SK-N-DZ (cell line): ENCODE measurements at places on chromosomes 4 and X.
A peak's percentile ranks its signal among the peaks of the same experiment; 100 is the strongest.

- DNase-seq, result no peak
These were observed 3.7 kb upstream of the IGFBP7 start for GRCh38 chr4:57113870-57114269.

- DNase-seq, result no peak
These were observed 62.9 kb upstream of the HOPX start for GRCh38 chr4:56744030-56744429.

GRCh38 chr4:70637239-70637913 lies 8.8 kb downstream of the ENAM start:
- DNase-seq, result no peak

GRCh38 chr4:57639561-57640382 lies 529.6 kb upstream of the IGFBP7 start:
- no peak for DNase-seq

DNA sequence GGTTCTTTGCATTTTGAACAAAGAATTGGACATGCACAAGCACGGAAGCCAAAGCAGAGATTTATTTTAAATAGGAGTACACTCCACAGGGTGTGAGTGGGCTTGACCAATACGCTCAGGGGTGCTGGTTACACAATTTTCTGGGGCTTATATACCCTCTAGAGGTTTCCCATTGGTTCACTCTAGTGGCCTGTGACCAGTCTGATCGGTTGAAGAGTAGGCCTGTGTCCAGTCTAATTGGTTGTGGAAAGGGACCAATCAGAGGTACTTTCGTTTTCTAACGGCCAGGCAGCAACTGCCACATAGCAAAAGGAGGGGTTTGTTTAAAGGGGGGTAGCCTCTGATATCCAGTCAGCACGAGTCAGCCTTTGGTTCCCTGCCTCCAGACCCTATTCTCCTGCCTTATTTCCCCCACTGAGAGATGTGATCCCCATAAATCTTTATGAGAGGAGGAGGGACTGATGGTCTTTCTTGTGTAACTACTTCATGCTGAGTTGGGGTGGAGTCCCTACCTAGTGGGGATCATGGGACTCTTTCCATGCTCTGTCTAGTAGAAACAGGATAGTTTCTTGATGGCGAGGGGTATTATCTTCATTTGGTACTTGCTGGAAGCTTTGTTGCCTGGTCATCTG lies 11.3 kb upstream of the AREG start:
- DNase-seq, result no peak

- DNase-seq, result no peak
These were observed 45.2 kb downstream of the CXCL13 start for GRCh38 chr4:77650787-77651186.

DNA sequence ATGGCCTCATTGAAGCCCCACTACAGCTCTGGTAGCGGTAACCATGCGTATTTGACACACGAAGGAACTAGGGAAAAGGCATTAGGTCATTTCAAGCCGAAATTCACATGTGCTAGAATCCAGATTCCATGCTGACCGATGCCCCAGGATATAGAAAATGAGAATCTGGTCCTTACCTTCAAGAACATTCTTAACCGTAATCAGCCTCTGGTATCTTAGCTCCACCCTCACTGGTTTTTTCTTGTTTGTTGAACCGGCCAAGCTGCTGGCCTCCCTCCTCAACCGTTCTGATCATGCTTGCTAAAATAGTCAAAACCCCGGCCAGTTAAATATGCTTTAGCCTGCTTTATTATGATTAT lies 876 bp downstream of the HPRT1 start:
- peak; percentile 9 for DNase-seq

DNA sequence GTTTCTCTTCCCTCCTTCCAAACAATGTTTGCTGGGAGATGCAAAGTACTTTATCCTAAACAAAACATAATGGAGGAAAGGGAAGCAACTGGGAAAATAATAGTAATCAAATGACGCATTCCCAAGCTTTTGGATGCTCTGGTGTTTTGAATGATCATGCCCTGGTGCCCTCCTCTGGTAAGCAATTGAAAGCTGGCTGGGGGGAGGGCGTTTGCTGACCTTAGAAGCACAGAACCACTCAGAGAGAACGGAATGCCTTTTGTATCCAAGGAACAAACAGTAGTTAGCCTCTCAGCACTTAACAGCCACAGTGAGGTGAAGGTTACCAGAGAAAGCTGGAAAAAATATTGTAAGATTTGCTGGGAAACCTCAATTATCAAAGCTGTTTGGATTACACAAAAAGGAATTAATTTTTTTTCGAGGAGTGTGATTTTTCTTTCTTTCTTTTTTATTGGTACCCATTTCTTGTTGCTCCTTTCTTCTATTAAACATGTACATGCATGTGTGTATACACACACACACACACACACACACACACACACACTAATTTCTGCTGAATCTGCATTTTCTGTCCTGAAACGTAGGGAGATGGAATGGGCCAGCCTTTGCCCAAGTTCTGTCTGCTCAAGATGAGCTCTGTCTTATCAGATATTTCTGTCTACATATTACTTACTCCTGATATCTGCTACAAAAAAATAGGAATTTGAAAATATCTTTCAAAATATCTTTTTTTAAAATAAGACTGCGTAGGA lies 155.8 kb upstream of the IGFBP7 start:
- no peak for DNase-seq

DNA sequence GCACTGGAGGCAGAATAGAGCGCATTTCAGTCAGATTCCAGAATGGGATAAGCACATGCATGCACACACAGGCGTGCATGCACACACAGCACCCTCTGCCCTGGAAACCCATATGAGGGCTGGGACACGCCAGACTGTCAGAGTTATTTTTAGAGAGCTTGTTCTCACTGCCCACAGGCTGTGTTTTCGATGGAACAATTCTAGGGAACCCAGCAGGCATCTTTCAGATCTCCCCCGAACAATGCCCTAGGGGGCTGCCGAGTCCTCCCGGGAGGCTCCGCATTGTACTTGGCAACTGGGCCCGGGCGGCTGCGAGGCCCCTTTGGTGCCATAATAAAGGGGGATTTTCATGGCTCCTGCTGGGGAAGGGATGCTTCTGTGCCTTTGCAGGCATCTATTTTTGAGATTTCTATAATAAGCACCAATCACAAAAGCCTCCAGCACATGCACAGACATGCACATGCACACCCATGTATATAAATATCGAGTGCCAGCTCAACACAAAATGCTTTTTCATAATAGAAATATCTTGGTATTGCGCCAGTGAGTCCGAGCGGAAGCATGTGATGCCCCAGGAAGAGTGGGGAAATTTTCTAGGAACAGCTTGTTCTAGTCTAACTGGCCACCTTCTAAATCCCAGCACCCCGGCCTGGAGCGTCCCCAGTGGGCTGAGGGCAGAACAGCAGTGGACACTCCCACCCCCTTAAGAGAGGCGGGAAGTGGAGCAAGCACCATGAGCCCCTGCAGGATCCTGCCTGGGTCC lies 88.5 kb downstream of the PHKA2 start:
- DNase-seq, result no peak

DNA sequence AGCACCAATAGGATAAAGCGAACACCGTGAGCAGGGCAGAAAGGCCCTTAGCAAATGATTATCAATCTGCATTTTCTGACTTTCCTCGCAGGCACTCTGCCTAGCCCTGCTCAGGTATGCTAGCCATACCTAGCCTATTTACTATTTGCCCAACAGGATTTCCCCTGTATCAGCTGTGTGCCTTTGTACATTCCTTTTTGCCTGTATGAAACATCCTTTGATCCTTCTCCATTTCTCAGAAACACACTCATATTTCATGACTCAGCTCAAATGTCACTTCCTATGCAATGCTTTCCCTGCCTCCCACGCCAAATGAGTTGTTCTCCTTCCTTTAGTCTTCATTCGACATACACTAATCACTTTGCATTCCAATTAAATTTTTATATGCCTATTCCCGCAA lies 37.2 kb downstream of the PCDH7 start:
- no peak for DNase-seq

- no peak for DNase-seq
These were observed 129.0 kb downstream of the SPCS3 start for GRCh38 chr4:176448761-176449160.

DNA sequence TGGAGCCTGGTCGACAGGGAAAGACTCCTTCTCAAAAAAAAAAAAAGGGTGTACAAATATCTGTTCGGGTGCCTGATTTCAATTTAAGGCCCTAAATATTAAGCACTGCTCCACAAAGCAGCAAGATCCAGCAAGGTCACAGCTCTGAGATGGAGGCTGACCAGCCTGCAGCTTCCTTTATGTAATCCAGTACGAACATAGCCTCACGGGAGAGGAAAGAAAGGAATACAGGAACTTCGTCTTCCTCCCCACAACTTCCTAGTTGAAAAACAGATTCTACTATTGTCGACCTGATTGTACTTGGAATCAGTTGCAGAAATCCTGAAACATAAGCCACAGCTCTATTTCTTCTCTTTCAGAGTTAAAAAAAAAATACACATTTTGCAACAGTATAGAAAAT lies 53.5 kb upstream of the TBC1D9 start:
- DNase-seq, result no peak

- DNase-seq, result no peak
These were observed 75.7 kb upstream of the ARHGAP24 start for GRCh38 chr4:85399270-85399669.

GRCh38 chrX:19640693-19641374 lies 125.5 kb upstream of the MAP3K15 start:
- no peak for DNase-seq

- DNase-seq, result no peak
These were observed 202.8 kb upstream of the GRID2 start for GRCh38 chr4:92100975-92101374.
